ENCODE measurements at places on chromosomes 1 and 21. TPM values are rescaled to one million over a fixed set of nuclear protein-coding genes. Genes with fewer than 3 reads are reported as not detected.
A peak's percentile ranks its signal among the peaks of the same experiment; 100 is the strongest.

GRCh38 chr1:195332102-195332501, 1276.1 kb downstream of the KCNT2 start:
- DNase-seq = no peak

DNA sequence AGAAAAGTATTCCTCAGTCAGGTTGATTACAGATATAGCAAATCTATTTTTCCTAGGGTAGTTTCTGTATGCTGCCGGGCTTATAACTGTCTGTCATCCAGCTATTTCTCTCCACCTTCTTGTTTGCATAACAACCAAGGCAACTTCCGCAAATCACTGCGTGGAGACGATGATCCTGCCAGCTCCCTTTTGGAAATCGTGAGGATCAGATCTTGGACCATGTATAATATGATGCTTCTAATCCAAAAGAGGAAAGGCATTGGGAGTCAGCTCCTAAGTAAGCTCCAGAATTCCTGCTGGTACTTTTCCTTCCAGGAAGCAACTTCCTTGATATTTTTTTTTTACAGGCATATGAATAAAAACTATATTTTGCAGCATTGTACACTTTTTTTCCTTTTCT, 445 bp upstream of the RGS4 start:
- no peak for DNase-seq

- no peak for DNase-seq
Measured at GRCh38 chr1:12717301-12717838, 1.5 kb downstream of the AADACL3 start.

GRCh38 chr1:154923695-154924094, 12.8 kb downstream of the PMVK start:
- DNase-seq = no peak

DNA sequence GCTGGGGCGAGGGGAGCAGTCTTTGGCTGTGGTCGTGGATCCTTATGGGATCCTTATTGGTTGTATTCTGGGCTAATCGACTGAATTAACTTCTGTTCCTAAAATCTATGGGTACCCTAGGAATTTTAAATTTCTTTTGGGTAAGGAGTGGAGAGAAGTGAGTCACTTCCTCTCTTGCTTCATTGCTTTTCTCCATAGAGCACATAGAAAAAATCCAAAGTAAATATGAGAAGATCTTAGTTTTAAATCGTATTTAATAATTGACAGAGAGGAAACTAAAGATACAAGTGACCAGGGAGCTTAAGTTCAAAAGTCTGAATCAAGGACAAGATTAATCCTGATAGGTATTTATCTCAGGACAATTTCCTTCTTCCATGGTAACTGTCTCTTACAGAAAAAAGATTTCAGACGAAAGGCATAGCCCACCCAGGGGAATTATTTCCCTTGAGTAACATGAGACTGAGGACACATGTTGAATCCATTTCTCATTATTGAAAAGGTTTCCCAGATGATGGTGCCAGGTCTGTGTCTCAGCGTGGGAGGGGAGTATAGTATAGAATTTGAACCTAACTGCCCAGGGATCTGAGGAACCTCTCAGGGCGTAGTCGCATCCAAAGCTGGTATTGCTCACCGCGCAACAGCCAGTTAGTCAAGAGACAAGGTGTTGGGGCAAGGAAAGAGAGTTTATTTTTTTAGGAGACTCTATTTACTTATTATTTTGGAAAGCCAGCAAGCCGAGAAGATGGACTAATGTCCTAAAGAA, 28.7 kb upstream of the FASLG start:
- no peak for DNase-seq

DNA sequence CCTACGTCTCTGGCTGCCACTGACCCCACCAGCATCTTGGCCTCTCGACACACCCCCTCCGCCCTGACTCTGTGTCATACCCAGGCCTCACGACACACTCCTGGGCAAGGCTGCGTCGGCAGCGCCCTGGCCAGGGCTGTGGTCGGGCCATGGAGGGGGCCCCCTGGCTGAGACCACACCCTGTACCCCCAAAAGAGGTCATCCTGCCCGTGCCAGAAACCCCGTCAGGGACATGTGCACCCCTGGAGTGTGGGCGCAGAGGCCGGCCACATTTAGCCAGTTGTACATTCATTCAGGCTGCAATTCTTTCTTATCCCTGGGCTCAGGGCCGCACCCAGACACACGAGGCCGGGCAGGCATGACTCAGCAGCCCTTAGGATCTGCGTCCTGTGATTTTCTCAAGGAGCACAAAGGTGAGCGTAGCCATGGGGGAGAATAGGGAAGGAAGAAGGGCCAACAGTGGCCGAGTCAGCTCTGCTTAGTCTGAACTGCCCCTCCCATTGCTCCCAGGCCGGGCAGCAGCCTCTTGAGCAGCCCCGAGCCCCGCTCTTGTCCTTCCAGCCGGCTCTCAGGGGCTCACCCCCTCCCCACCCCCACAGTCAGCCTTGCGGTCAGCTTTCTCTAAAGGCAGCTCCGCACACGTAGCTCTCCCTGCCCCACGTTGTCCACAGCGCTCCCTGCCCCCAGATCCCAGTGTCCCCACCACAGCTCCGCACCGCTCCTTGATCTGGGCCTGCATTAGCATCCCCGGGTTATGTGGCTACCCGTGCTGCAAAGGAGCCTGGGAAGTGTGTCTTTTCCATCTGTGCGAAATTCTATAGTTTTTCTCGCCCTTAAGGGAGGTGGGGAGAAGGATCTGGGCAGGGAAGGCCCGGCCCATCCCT, 7.9 kb downstream of the CSTB start:
- no peak for DNase-seq

Gene ATP1A2
- total RNA-seq = 147 TPM

Gene NEK2
- not detected for total RNA-seq

DNA sequence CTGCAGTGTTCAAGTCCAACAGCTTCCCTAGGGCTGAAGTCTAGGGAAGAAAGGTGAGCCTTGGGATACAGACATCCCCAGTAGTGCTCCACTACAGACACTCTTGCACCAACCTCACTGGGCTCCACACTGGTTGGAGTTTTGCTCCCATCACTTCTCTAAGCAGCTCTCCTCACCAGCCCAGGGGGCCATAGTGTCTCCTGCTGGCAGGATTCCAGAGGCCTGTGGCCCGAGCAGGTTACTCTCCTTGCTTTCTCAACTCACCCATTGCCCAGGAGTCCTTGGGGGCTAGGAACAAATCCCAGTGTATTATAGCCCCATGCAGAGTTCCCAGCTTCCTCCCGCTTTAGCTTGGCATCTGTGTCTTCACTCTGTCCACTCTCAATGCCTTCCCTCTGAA, 52.8 kb downstream of the IFI44 start:
- no peak for DNase-seq

DNA sequence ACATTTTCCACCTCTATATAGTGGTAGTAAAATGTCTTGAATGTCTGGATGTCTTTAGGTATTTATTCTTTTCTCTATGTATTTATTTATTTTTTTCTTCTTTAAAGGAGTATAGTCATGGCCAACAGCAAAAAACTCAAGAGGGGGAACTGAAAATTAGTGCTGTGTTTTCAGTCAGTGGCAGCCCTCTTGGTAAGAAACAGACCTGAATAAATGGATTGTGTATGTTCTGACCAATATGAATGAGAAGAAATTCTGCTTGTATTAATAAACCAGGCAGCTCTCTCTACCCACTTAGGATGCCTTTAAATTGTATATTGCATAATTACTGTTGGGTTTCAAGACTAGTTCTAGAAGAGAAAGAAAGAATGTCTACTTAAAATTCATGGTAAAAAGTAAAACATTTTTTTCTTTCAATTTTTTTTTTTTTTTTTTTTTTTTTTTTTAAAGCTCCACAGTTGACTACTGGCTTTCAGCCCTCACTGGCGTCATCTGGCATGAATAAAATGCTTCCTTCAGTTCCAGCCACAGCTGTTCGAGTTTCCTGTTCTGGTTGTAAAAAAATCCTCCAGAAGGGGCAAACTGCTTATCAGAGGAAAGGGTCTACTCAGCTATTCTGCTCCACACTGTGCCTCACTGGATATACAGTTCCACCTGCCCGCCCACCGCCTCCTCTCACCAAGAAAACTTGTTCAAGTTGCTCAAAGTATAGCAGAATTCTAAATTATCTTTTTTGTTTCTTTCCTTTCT, 101.6 kb downstream of the ZMYM4 start:
- no peak for DNase-seq

GRCh38 chr1:63248216-63248615, 74.2 kb upstream of the FOXD3 start:
- DNase-seq = no peak

- no peak for DNase-seq
Measured at GRCh38 chr21:25496825-25497482, 110.3 kb downstream of the MRPL39 start.

Gene KRTAP21-2
- not detected for total RNA-seq

- no peak for DNase-seq
Measured at GRCh38 chr1:113904293-113904673, 316 bp downstream of the AP4B1 start.

DNA sequence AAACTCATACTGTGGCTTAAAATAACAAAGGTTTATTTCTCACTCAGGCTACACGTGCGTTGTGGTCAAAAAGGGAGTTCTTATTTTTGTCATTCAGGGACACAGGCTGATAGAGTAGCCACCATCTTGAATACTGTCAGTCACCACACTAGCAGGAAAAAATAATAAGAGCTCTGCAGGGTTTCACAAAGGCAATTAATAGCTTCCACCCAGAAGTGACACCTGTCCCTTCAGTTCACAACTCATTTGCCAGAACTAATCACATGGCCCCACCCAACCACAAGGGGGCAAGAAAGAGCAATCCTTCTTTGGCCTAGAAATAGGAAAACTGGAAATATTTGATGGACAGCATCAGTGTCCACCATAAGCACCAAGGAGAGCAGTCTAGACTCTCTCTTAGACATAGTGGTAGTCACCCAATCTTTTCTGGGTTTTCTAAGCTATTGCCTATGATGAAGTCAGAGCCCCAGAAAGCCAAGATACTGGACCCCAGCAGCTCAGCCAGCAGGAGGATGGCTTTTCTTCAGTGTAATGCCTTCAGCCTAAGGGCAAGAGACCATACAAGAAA, 8.2 kb downstream of the HAPLN2 start:
- peak; percentile 65 for DNase-seq

DNA sequence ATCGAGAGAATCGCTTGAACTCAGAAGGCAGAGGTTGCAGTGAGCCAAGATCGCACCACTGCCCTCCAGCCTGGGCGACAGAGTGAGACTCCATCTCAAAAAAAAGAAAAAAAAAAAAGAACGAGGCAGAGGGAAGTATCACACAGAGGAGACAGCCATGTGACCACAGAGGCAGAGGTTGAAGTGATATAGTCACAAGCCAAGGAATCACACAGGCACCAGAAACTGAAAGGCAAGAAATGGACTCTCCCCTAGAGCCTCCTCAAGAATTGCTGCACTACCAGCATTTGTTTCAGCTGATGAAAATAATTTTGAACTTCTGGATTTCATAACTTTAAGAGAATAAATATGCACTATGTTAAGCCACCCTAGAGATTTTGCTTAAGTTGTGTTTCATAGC, 459.6 kb downstream of the PTPRC start:
- no peak for DNase-seq

DNA sequence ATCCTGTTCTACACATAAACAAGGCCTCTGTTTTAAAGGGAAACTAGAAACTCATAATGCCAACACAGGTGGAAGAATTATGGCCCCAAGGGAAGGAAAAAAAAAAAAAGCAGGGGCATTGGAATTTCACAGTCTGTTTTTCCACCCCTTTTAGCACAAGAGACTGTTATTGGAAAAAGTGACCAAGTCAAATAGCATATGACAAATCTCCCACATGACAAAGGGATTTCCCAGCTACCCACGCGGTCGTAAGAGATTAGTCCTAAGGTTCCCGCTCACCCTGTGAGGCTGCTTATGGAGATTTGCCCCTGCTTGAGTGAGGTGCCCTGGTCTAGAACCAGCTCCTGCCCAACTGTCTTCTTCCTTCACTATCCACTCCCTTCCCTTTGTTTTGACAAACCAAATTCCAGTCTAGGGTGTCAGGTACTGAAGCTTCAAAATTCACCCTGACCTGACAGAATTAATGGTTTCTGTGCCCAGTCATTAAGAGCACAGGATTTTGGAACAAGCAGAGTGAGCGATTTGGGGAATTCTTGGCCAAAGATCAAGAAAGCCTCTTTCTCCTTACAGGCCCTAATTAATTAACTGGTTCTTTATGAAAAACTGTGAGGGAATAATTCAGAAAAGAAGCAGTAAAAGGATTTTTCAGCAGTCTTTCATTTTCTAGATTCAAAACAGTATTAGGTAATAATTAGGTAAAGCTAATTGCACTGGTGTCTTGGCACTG, 107.3 kb downstream of the NMNAT2 start:
- DNase-seq = no peak

Gene OR6K3
- total RNA-seq = not detected

Gene BARHL2
- not detected for total RNA-seq

Gene DISP1
- 3.0 TPM for total RNA-seq

Gene NCAM2
- total RNA-seq = 2.8 TPM

DNA sequence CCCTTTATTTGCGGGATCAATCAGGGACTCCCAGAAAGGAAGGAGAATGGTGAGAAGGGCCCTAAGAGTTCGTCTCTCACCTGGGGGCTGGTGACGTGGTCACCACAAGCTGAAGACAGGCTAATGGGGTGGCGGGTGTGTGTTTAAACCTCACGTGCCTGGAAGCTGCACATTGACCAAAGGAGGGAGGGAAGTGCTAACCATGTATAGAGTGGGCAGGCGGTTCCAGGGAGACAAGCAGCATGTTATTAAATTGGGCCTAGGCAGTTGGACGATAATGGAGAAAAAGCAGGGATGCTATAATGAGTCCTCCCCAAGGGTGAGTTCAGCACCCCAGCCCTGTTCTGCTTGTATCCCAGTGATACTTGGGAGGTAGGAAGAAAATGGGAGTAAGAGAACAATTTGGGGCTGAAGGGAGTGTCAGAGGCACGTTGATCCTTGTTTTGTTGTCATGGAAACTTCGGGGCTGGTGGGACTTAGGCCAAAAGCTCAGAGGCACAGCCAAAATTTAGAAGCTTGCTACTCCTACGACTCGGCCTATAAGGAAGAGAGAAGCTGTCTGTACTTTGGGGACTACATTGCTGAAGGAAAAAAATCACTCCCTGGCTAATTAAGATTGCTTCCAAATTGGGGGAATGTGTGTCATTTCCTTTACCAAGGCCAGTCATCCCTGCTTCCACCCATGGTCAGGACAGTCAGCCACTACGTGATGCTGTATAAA, 33.2 kb upstream of the EPHA8 start:
- peak; percentile 35 for DNase-seq

Gene POLR3GL
- total RNA-seq = 36.8 TPM

GRCh38 chr1:170590921-170591705, 59.1 kb downstream of the GORAB start:
- no peak for DNase-seq

DNA sequence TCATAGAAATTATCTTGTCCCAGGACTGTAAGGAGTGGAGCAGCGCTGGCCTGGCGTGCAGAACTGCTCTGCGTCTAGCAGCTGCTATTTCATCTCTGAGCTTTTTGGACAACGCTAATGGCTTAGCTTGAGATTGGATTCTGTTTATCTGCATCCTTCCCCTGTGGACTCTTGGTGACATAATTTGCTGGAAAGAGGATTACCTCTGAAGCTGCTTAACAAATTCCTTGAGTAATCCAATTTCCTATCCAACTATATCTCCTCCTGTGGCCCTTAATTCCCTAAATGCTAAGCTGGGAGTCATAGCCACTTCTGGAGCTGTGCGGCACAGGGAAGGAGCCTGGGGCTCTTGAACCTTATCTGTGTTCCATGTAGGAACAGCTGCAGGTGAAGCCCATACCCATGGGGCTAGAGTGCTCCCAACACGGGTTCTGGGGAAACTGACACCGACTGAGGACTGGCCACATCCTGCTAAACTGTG, 43.2 kb downstream of the IL6R start:
- DNase-seq = no peak

Gene AMY1A
- total RNA-seq = not detected

Data from cardiac septum (tissue), 1 donor.